Activated T-helper 1 cell treated with Interleukin-2 at 50 U/mL for 16 hours (primary cell): ENCODE measurements at places on chromosomes 11 and 22.

DNA sequence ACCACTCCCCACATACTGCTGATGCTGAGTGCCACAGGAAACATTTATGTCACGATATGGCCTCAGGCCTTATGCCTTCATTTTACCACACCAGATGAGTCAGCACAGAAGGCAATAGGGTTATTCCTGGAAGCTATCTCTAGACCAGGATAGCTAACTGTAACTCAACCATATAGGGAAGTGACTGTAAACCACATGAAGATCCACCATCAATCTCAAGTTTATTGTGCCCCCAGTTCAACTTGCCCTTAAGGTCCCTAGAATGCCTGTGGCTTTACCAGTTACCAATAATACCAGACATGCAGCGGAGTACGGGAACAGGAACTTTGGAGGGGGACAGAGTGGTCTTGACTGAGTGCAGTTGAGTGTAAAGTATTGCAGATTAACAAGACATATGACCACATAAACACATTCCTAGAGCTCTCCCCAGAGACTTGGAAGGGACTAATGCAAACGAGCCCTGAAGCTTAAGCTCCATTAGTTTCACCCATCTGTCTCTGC, 180.9 kb downstream of the KIF18A start:
- no peak for DNase-seq

DNA sequence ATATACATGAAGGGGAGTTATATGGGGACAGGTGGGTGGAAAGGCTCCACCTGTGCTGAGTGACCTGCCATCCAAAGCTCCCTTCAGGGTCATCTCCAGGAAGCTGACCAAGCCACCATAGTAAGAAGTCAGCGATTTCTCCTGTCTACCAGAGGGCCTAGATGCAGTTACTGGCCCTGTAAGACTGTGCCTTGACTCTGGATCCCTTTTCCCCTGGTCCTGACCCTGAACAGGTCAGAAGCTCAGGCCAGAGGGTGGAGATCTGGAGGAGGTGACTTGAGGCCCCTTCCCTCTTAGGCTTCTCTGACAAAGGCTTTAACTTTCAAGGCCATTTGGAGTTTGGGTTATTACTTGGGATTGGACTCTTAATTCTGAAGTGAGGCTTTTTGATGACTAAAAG, 69.7 kb downstream of the GDPD4 start:
- no peak for DNase-seq

- DNase-seq = no peak
Measured at GRCh38 chr11:82859750-82860149, 40.5 kb downstream of the PRCP start.

DNA sequence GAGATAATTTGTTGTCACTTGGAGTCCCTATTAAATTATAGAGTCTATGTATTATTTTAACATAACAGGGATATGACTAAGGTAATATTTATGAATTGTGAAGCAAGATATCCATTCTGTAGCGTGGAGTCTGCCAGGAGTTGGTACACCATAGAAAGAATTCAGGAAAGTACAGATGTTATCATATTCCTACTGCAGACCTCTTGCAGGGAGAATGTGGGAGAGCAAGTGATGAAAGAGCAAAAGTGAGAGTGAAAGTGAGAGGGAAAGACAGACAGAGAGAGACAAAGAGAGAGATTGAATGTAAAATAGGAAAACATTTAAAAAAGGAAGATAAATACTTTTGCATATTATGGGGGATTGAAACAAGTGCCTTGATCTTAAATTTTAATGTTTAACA, 468.8 kb downstream of the CNTN5 start:
- DNase-seq = no peak

DNA sequence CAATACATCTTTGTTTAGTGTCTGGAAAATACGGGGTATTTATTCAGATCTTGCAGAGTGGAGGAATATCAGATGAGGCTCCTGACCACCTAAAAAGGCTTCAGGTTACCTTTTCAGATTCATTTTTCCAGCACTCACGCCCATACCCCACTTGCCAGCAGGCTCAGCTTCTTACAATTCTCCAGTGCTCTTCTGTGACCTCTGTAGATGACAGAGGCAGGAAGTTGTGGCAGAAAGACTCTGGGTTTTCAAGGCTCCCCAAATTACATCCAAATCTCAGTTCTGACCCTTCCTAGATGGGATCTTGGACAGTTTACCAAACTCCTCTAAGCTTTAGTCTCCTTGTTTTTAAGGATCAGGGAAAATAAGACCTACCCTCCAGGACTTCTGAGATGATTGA, 61.1 kb downstream of the SYTL2 start:
- no peak for DNase-seq

DNA sequence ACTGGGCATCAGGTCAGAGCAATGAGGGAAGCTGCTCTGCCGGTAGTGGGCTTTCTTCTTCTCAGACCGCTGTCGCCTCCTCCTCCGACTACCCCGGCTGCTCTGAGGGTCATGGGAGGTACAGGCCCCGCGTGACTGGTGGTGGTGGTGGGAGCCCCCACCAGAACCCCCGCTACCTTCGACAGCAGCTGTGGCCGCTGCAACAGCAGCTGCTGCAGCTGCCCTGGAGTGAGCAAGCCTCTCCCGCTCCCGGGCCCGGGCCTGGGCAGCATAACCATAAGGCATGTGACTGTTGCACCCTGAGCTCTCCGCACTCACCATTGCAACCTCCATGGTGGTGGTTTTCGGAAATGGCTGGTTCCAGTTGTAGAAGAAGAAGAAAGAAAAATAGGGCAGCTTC, 4.5 kb downstream of the KCNA4 start:
- no peak for DNase-seq

GRCh38 chr11:27653990-27654758, 46.1 kb downstream of the BDNF start:
- no peak for DNase-seq

- no peak for DNase-seq
Measured at GRCh38 chr11:3030289-3031070, 26.7 kb downstream of the CARS1 start.

DNA sequence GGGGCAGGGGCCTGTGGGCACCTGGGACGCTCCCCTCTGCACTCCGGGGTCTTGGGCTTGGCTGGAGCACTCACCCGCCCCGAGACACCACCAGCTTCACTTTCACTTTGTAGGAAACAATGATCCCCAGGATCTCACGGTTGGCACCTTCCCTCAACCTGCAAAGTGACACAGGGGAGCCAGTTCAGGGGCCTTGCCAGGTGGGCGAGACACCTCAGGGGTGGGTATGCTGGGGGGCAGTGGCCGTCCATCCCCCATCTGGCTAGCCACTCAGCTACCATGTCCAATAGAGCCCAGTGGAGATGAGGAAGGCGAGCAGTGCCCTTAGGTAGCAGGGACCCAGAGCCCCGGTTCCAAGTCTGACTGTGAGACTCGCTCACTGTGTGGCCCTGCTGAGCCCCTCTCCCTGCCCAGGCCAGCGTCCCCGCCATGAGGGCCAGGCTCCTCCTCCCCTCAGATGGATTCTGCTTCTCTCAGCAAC, 32.3 kb downstream of the TPBGL start:
- DNase-seq = no peak

GRCh38 chr11:6402061-6402470, 11.8 kb downstream of the SMPD1 start:
- DNase-seq = no peak

GRCh38 chr11:93512949-93513667, 30.1 kb downstream of the SMCO4 start:
- DNase-seq = no peak

DNA sequence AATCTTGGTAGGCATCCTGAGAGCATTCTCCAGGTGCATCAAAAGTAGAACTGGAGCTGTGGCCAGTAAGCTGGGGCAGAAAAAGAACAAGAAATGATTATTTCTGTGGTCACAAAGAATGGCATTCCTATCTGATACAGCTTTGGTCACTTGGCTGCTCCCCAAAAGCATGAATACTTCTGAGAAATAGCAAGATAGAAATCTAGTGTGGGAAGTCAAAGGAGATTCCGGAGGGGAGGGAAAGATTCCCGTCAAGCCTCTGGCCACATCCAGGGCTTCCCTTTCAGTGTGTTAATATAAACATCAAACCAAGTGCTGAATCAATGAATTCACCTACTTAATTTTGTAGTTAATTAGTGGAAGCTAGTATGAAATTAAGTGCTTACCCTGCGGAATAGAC, 1185.4 kb downstream of the LRRC4C start:
- DNase-seq = no peak

- no peak for DNase-seq
Measured at GRCh38 chr11:66567787-66568123, 651 bp downstream of the CTSF start.

DNA sequence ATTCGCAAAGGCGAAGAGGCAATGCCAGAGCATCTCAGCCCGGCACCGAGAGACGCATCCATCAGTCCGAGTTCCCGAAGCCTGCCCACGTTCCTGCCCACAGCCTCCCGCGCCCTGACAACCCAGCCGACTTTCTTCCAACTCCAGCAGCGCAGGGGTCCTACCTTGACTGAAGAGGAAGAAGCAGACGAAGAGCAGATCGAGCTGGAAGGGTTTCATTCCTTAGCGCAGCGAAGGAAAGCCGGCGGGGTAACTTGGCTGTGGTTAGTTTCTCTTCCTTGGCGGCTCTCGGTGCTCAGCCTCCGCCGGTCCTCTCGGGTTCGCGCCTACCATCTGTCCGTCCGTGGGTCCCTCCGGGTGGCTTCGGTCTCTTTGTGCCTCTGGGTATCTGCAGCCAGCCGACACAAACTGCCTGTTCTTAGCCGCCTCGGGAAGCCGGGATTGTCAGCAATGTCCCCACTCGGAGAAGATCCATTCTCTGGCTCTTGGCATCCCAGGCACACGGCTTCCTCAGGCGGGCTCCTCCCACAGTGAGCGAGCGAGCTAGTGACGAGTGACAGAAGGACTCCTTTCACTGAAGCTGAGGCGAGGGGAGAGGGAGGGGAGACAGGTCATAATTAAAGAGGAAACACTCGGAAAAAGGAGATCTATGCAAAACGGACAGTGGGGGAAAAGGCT, at the start of gene KIRREL3:
TSS of gene KIRREL3 (minus strand) at position 480 of the 678 bp plus-strand sequence.
- DNase-seq = no peak

- peak; percentile 20 for DNase-seq
Measured at GRCh38 chr11:117875382-117876058, 938 bp downstream of the FXYD6 start.

DNA sequence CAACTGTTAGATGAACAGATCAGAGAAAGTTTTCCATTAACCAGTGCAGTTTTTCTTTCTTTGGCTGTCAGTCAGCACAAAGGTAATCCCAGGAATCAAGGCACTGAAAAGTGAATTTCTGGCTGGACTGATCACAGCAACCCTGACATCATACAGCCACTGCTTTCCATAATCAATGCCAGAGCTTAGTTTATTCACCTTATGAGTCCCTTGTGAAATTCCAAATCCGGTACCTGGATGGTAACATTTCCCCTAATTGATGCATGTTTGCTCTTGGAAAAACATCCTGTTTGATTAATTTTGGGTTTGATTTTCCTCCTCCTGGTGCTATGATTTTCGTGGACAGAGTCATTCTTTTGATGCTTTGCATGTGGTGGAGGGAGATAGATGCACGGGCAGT, 319.8 kb downstream of the INSC start:
- no peak for DNase-seq
